Osteocyte (in vitro differentiated cells): ENCODE measurements at places on chromosomes 1 and 21. TPM values are rescaled to one million over a fixed set of nuclear protein-coding genes. Genes with fewer than 3 reads are reported as not detected.

GRCh38 chr1:7784492-7785071 is 491 bp downstream of the PER3 start:
- no peak for DNase-seq
- H3K27ac ChIP-seq, result no peak overlapping the region

DNA sequence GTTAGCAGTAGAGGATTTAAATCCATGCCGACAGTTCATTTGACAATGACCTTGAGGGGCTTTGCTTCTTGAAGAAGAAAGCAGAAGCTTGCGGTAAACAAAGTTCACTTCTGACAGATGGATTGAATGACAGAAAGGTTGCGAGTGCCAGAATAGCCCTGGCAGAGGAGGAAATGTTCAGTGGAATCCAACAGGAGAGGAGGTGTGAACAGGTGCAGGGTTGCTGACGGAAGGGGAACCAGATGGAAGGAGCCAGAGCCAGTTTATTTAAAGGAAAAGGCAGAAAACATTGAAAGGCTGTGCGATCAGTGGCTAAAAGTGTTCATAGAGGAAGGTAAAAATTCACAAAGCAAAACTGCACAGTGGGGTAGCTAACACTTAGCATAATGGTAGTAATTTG is 141.0 kb downstream of the SDCCAG8 start:
- DNase-seq, result no peak
- H3K4me3 ChIP-seq, result no peak overlapping the region
- no peaks in the 10 kb centered on the region for H3K27me3 ChIP-seq
- no peaks in the 10 kb centered on the region for H3K4me1 ChIP-seq

DNA sequence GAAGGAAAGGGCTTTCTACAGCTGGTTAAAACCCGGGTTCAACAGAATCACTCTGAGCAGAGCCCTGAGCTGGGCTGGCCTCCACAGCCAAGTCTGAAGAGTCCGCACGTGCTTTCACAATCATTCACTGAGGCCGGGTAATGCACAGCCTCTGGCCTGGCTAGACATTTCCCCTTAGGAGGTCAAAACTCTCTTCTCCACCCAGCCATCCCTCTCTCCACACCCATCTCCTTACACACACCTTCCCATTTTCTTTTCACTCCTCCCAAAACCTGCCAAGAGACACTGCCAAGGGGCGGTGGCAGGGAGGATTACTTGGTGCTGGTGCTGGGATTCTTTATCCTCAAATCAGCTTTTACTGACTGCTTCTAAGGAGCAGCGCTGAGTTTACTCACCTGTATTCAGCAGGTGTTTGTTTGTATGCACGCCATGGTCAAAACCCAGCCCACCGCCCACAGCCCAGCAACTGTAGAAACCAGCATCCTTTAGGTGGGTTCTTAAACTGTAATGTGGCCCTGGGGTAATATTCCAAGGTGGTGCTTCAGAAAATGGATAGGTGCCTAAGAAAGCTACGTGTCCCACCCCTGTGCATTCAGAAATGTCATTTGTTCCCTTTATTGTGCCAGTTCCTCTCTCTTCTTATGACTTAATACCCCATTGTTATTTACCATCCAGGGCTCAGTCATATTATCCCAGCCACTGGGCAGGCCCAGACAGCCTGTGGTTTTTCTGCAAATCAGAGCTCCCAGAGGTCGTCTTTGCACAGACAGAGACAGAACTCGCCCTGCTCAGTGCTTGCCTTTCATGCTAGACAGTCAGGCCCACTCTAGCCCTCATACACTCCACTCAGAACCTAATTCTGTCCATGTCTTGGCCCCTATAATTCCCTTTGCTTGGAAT is 80.2 kb downstream of the ADSS2 start:
- no peaks in the 10 kb centered on the region for H3K36me3 ChIP-seq
- no peaks in the 10 kb centered on the region for H3K4me1 ChIP-seq
- H3K27me3 ChIP-seq, result no peaks in the 10 kb centered on the region
- H3K4me3 ChIP-seq, result no peak overlapping the region

The CGN gene
- 0.99 and 1.7 TPM in 2 replicates for total RNA-seq
